ENCODE measurements at places on chromosomes 11 and 22. TPM values are rescaled to one million over a fixed set of nuclear protein-coding genes. Genes with fewer than 3 reads are reported as not detected.

DNA sequence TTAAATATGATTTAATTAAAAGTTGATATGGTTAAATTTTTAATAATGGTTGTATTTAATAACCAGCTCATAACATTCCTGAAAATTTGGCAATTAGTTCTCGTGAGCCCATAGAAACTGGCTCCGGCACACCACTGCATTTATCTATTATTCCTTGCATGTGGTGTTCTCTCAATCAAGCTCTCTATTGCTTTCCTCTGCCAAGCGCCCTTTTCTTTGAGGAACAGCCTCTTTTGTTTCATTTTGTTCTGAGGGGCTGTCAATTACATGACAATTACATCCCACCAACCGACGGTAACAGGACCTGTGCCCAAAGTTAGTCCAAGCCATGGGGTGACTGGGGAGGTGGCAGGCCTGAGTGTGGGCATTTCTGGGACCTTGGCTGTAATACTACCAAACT is 8.1 kb downstream of the C11orf91 start:
- no peak for DNase-seq

DNA sequence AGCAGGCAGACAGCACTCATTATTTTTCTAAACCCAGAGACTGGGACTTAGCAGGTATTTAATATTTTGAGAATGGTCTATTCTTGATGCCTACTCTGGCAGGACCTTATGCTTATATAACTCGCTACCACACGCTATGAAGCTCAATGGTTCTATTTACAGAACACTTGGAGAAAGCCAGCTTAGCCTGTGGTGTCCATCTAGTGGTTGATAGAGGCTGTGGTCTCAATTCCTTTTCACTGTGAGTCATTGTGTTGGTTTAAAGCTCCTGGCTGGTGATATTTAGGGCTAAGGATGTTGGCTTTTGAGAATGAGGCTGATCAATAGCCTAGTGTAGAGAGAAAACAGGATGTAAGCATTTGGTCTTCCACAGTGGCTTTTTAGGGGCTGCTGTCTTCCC is 206.4 kb downstream of the DBX1 start:
- peak; percentile 36 for DNase-seq

GRCh38 chr11:73040046-73040445 is 102.1 kb downstream of the FCHSD2 start:
- no peak for DNase-seq

GRCh38 chr11:1303126-1303821 is 6.2 kb downstream of the TOLLIP start:
- DNase-seq: peak; percentile 54

- no peak for DNase-seq
Measured at GRCh38 chr22:24141586-24141985, 39.7 kb upstream of the SUSD2 start.

- no peak for DNase-seq
Measured at GRCh38 chr22:26008587-26008986, 160.7 kb upstream of the SEZ6L start.

GRCh38 chr11:12693094-12693478 is 18.9 kb downstream of the TEAD1 start:
- DNase-seq: no peak

DNA sequence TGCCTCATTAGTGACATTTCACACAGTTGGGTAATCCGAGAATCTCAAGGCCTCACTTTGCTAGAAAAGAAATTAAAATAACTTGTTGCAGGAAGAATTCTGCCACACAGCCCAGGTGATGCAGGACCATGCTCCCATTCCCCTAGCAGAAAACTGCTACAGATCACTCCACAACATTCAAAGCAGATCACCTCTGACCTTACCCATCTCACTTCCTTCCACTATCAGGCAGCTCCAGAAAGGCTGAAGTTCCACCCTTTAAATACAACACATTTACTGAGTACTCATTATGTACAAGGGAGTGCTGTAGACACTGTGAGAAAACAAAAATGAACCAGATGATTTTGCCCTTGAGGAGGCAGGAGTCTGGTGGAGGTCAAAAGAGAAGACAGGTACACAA is 231.0 kb downstream of the TTC28 start:
- no peak for DNase-seq

The MN1 gene
- 26.5 TPM for total RNA-seq

The GGT1 gene
- total RNA-seq: 2.0 TPM

The BDNF gene
- 12.6 TPM for total RNA-seq

The DCPS gene
- total RNA-seq: 2.9 TPM

The RAB36 gene
- total RNA-seq: 2.9 TPM

Data from frontal cortex (tissue), 4 donors.